ENCODE measurements at places on chromosomes 4 and X.

DNA sequence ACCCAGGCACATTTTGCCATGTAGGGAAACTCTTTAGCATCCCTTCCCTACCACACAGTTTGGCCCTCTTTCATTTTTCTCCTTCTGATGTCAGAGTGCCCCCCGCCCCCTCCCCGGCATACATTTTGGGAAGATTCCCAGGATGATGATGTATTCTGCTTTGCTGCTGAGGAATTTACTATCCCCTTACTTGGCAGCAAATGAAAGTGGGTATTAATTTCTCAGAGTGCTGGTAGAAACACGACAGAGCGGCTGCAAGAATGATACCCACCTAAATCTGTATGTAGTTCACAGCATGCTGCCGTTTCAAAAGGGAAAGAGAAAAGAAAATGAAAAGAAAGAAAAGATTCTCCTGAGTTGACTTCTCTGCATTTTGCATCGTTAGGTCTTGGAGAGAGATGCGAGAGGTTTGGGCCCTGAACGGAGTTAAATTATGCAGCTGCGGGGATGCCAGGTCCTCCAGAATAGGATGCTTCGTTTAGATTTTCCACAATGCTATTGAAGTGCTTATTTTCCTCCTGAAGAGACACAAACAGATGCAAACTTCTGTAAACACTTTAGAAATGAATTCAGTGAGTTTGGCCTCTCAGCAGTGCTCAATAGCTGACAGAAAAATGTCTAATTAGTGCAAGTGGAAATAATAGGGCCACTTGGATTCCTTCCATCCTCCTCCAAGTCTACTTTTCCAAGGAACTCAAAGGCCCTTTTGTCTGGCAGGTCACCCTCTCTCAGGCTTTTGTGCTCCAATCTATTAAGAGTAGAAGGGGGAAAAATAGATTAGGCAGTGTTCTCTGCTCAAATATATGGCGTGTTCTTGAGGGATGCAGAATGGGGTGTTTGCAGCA lies 106.2 kb downstream of the ALPK1 start:
- DNase-seq, result no peak

GRCh38 chrX:11375614-11376119 lies 82.5 kb downstream of the AMELX start:
- DNase-seq, result no peak

- peak; percentile 16 for DNase-seq
Observed at GRCh38 chrX:78092296-78092695, 11.8 kb upstream of the PGK1 start.

GRCh38 chr4:88533937-88534750 lies 10.6 kb upstream of the PYURF start:
- DNase-seq, result peak; percentile 60

DNA sequence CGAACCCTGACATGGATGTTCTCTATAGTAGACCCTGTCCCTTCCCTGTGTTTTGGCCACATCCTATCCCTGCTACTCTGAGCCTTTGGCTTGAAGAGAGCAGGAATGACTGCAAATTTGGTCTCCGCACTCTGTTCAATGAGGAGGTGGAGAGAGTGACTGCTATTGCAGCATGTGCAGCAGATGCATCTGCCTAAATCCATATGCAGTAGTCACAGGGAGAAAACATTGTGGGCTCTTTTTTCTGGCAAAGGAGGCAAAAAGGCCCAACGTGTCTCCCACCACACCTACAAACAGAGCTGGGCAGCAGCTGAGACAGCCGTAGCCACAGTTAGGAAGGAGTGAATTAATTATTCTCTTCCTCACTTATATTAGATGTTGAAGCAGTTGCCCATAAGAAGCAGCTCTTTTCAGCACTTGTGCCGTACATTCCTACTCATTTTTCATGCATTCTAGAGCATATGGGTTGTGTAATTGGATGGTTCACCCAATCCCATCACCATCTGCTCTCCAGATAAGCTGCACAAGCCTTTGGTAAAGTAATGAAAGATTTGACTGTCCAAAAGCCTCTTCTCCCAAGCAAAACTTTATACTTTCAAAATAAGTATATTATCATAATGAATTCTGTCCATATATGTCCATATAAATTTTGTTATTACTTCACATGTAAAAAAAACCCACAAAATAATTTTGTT lies 147.9 kb upstream of the FAM47A start:
- DNase-seq, result no peak

- no peak for DNase-seq
Observed at GRCh38 chr4:16665942-16666551, 232.4 kb downstream of the LDB2 start.

- no peak for DNase-seq
Observed at GRCh38 chr4:167544391-167544790, 310.1 kb upstream of the SPOCK3 start.

- DNase-seq, result peak; percentile 78
Observed at GRCh38 chr4:124334119-124334518, 378.4 kb downstream of the ANKRD50 start.

- DNase-seq, result no peak
Observed at GRCh38 chr4:52105276-52105675, 54.2 kb downstream of the SPATA18 start.

GRCh38 chrX:153966841-153967535 lies 4.6 kb downstream of the HCFC1 start:
- no peak for DNase-seq

DNA sequence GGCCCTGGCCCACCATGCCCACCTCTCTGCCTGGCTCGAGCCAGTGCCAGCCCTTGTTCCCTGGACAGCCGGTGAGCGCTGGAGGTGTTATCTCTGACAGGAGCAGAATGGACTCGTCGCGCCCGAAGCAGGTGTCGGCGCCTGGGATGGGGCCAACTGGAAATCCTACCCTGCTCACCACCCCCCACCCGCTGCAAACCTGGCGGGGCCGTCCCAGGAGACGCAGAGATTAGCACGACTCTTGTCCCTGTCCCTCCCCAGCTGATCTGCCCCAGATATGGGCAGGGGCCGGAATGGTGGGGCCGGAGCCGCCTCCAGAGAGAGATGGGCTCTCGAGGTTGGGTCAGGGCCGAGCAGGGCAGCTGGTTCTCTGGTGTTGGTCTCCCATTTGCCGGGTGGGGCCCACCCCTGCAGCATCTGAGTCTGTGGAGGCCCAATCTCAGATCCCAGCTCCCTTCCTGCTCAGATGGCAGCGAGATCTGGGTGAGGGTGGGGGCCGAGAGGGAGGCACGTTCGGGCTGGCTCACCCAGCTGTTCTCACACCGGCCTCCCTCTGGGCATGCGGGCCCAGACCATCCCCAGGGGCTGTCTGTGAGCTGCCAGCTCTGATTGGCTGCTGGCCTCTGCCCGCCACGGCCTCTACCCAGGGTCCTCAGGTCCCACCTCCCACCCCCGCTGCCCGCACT lies 20.1 kb upstream of the FGFR3 start:
- DNase-seq, result no peak

GRCh38 chr4:7960017-7960789 lies 20.5 kb upstream of the AFAP1 start:
- DNase-seq, result no peak

- DNase-seq, result no peak
Observed at GRCh38 chrX:92232182-92232581, 453.0 kb downstream of the PCDH11X start.

GRCh38 chrX:45774961-45775360 lies 574.3 kb upstream of the DIPK2B start:
- peak; percentile 25 for DNase-seq

DNA sequence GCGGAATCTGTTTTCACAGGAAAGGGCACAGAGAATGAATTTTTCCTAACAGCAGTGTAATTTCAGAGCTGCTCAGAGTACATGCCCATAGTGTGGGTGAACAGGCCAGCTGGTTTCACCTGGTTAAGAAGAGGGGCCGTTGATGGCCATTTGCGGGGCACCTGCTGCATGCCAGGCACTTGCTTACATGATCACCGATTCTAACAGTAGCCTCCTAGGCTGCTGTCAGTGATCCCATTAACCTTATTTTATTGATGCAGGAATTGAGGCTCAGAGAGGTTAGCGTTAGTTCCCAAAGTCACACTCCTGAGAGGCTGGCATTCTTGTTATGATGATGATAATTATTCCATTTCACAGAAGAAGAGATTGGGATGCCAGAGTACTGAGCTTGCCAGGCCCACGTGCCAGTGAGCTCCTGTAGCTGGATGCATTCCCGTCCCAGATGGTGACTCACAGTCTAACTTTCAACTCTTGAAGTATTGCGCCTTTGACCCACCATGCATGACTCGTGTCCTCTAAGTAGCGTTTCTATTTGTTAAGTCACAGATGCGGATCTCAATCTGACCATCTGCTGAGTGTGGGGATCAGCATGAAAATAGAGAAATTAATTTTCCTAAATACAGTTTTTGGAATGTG lies 76.5 kb downstream of the PSAPL1 start:
- DNase-seq, result peak; percentile 89

DNA sequence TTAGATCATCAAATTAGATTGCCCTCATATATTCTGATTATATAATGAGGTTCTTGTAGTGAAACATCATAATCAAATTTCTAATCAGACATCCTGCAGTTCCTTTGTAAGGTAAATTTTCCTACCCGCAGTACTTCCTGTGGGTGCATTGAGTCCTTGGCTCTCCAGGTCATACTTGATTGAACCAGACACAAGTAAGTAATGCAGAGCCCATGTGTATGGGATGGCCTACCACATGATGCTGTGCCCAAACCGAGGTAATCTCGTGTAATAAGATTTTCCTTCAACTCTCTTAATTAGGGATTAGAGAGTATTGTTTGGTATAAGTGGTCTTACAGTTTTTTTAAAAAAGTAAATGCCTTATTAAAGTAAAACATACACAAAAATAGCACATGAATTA lies 1841.8 kb downstream of the PCDH7 start:
- DNase-seq, result no peak

DNA sequence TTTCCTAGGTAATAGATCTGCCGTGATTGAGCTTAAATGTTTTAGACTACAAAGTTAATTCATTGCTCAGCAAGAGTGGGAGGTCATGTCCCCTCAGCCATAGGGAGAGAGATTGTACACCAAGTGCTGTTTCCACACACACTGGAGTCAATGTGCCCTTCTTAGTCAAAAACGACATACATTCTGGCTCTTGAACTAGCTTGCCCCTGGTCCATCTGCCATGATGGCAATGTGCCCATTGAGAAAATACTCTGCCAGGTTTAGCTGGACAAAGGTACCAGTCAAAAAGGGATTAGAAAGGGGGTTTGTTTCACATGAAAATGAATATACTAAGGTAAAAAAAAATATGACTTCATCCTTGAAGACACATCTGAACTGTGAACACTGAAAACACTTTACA lies 377.1 kb upstream of the ADGRL3 start:
- no peak for DNase-seq

DNA sequence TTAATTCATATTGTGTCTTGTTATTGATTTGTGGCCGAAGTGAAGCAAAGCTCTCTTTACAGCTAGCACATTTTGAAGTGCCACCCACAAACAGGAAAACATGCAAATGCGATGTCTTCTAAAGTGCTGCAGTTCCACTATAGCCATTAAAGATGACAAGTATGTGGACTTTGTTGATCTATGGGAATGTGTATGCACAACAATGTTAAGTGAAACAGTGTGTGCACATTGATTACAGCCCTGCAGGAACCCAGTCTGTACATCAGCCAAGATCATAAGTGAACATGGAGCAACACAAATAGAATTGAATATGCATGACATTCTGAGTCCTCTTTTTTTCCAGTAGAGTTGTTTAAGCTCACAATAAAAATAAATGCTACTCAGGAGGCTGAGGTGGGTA lies 43.0 kb downstream of the TFDP3 start:
- no peak for DNase-seq

- no peak for DNase-seq
Observed at GRCh38 chr4:113503691-113504090, 257.8 kb downstream of the CAMK2D start.

DNA sequence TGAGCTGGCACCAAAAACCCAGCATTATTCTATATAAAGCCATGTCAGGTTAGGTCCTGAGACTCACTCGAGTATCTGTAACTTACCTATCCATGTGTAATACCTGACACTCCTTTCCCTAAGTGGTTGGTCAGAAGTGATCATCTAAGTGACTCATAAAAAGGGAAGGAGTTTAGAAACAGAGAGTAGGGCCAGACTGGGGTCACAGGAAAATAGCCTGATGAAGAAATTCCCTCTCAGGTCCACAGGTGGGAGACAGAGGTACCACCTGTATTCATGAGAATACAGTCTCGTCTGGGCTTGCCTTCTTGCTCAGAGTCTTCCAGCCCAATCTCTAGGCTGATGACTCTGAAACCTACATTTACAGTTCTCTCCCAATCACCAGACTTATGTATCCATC lies 161.8 kb upstream of the MAP3K15 start:
- no peak for DNase-seq

- no peak for DNase-seq
Observed at GRCh38 chrX:27162496-27162895, 300.6 kb downstream of the PPP4R3C start.

DNA sequence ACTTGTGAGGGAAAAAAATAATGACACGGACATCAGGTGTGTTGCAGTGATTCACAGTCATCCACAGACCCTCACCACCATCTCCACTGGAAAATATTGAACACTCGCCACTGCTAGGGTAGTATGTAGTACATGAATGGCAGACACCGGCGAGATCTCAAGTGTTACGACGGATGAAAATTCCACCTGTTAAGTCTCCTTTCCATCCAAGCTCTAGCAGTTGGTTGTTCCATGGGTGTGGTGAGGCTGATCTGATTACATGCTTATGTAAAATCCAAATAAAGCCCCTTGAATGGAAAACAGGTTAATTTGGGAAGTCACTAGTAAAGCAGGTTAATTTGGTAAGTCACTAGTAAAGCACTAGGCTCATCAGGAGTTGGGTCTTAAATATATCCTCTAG lies 1.1 kb upstream of the ARMCX4 start:
- no peak for DNase-seq

DNA sequence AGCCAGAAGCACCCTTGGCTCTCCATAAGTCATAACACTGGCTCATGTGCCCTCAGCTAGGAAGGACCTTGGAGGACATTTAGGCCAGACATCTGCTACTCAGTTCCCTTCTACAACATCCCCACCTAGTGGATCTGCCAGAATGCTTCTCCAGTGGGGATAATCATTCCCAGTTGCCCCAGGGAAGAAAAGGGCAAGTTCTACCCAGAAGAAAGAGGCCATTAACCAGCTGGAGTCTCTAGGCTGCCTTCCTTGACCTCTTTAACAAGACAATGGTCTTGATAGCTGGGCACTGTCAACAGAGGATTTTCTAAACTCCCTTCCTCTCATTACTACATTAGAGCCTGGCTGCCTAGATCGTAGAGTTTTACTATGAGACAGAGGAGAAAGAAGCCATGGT lies 42.0 kb downstream of the LGI2 start:
- peak; percentile 76 for DNase-seq

DNA sequence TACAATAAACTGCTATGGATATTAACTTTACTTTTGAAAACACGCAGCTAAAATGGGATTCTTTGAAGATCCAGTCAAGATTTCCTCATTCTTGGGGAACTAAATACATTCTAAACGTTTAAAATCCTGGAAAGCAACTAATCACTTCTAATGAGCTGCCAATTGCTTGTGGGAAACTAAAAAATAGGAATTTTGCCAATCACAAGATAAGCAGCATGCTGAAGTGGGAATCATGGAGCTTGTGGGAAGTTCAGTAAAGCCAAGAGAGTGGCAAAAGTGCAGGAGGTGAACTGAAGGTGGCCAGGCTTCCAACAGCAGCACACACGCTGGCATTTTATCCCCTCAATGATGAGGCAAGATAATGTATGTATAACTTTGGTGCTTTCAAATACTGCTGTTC lies 133.0 kb downstream of the GPC3 start:
- DNase-seq, result no peak

All from GM03348 (cell line).